Endodermal cell (in vitro differentiated cells): ENCODE measurements at places on chromosomes 5 and 9. TPM values are rescaled to one million over a fixed set of nuclear protein-coding genes. Genes with fewer than 3 reads are reported as not detected.

RANBP3L gene
- not detected in 3 replicates for total RNA-seq

GRCh38 chr5:167853421-167853820 is 438.0 kb upstream of the WWC1 start:
- DNase-seq = no peak

GRCh38 chr5:95957561-95958203 is 4.0 kb downstream of the ELL2 start:
- DNase-seq = no peak

DNA sequence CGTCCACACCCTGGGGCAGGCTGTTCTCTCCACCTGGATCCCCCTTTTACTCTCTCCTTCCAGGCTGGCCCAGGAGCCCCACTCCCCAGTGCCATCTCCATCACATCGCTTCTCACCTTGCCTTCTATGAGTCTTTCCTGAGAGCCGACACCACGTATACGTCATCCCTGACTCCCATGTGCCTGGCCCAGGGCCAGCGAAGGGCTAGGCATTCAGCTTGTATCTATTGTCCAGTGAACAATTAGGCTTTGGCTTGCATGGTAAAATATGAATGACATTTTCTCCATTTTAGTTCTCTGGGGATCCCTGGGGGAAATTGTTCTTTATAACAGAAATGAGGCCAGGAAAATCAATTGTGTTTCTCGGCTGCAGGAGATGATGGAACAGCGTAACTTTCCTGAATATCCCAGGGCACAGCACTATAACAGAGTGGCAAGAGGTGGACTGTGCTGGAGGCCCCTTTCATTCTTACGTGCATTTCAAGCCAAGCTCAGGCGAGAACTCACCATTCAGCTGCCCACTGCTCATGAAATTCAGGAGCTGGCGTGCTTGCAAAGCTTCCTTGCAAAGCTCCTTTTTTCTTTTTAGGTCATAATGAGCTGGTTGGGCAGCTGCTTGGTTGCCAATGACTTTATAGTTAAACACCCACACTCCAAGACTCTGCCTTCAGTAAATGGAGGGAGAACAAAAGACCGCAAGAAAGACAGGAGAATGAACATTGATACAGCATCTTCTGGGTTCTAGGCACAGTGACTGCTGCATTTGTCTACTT is 37.7 kb downstream of the NSG2 start:
- no peak for DNase-seq
